ENCODE measurements at places on chromosomes 16 and 17.

GRCh38 chr17:4525691-4526397 is 27.2 kb downstream of the SPNS2 start:
- DNase-seq = no peak

- no peak for DNase-seq
These were observed 83.6 kb downstream of the C16orf78 start for GRCh38 chr16:49457196-49457595.

DNA sequence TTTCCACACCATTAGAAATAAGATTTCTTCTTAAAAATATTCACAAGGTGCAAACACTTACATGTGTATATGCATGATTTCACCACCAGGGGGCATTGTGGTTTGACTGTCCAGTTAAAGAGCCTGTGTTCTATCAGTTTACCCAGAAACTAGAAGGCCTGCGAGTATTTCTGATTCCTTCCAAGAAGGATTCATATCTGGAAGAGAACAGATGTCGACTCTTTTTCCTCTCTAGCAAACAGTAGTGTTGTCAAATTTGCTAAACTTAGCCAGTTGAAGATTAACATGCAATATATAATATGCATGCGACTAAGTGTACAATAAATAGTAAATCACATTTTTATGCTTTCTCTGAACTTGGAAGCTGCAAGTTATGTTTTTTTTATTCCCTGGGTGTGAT is 404.1 kb downstream of the WWOX start:
- peak; percentile 64 for DNase-seq

DNA sequence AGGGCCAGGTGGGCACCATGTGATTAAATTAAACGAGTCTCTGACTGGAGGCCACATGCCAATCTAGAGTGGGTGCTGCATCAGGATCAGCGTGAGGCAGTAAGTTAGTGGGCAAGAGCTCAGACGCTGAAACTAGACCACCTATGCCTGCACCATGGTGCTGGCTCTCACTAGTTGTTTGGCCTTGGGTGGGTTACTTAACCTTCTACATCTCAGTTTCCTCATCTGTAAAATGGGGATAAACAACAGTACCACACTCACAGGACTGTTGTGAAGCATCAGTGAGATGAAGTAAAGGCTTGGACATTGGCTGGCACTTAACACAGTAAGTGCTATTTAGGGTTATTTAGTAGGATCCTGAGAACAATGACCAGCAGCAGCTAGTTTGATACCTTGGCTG is 5.9 kb downstream of the NDUFAB1 start:
- no peak for DNase-seq

DNA sequence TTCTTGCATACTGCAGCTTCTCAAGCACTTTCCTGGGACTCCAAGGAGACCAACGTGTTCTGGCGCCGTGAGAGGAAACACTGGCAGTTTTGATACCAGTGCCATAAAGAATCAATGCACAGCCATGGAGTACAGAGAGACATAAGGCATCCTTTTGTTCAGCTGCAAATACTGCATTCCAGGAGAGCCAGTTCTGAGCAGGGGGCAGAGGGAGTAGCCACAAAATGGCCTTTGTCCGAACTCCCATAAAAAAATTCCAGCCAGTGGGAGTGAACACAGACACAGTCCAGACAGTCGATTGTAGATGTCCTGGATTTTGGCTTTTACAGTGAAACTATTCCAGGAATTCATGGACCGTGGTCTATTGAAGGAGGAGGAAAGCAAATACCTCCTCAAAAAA is 36.2 kb upstream of the TEKT3 start:
- DNase-seq = no peak

DNA sequence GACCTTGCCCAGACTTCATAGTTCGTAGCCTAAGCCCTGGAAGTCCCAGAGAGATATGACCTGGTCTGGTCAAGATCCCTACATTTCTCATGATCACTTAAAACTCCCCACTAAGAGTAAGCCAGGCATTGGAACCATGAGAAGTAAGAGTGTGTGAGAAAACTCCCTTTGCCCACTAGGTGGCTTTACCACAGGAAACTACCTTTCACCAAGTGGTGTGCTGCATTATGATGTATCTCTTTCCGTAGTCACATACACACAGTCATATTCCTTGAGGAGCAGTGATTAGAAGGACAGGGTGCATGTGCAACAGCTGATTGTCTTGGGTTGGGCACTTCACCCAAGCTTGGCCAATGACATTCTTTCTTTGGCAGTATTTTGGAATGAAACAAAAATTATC is 639.3 kb downstream of the KCNJ2 start:
- no peak for DNase-seq

- DNase-seq = peak; percentile 58
These were observed 775 bp downstream of the PPM1D start for GRCh38 chr17:60600490-60601446.

DNA sequence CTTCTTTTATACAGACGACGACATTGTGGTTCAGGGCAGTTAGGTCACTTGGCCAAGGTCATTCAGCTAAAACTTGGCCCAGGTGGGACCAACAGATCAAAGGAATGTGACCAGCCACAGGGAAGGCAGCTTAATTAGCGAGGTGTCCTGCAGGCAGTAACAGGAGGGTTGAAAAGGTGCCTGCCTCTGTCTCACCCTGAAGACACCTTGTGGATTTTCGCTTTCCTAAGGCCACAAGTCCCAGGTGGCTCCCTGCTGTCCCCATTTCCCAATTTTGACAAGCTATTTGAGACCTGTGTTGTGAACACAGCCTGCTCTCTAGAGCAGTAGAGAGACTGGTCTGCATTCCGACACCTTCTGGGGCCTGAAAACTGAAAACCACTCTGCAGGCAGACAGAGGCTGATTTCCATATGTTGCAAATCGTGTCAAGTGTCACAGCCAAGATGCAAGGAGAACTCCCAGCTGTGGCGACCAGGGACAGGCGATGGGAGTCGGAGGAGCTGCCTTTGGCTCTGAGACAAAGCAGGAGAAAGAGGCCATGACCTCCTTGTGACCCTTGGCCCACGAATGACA is 593.1 kb upstream of the CDH5 start:
- no peak for DNase-seq

- no peak for DNase-seq
These were observed 670.0 kb downstream of the TOX3 start for GRCh38 chr16:51876934-51877333.

DNA sequence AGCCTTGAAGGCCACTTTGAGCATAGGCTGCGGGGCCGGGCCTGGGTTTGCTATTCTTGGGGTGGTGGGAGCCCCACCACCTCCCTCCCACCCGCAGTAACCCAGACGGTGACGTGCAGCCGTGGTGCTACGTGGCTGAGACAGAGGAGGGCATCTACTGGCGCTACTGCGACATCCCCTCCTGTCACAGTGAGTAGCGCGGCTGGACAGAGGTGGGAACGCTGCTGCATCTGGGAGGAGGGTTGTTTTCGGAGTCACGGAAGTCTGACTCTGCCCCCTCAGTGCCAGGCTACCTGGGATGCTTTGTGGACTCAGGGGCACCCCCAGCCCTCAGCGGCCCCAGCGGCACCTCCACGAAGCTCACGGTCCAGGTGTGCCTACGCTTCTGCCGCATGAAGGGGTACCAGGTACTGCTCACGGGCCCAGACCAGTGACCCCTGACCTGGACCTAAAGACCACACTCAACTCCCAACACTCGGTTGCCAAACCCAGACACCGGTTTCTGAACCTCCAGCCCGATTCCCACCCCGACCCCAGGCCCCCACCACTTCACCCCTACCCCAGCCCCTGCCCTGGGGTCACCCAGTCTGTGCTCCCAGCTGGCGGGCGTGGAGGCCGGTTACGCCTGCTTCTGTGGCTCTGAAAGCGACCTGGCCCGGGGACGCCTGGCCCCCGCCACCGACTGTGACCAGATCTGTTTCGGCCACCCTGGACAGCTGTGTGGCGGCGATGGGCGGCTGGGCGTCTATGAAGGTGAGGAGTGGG is 2.1 kb downstream of the KREMEN2 start:
- no peak for DNase-seq

DNA sequence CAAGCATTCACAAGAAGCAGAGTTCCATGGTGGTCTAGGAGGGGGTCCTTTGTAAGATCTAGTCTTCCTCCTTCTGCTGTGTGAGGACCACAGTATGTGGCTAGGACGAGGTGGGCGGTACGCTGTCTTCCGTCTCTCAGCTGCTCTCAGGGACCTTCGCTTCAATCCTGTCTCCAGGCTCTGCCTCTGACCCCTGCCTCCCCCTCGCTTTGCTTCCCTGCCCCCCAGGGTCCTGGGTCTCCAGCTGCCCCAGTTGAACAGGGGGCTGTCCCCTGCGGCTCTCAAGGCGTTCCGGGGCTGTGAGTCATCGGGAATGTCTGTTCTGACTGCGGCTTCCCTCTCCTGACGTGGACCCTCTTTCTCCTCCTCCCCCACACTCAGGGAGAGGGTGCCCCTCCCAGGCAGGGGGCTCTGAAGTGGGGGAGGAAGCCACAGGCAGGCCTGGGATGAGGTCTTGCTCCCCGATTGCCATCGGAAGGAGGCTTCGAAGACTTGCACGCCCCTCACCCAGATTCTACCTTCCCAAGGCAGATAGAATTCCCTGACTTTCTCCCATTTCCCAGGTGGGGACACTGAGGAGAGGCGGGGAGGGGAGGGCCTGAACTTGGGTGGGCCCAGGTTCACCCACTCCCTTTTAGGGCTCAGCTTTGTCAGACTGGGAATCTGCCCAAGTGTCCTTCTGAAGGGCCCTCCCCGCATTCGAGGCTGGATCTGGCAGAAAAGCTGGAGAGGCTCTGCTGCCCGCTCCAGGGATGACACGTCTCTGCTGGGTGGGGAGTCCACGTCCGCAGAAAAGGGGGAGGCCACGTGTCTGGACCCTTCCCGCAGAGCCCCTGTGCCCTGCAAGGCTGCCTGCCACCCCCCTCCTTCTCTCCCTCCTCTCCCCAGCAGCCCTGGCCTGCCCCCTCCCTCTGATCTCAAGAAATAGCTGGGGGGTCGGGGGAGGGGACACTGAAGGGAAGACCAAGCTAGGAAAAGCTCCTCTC is 9.1 kb upstream of the COL1A1 start:
- no peak for DNase-seq

DNA sequence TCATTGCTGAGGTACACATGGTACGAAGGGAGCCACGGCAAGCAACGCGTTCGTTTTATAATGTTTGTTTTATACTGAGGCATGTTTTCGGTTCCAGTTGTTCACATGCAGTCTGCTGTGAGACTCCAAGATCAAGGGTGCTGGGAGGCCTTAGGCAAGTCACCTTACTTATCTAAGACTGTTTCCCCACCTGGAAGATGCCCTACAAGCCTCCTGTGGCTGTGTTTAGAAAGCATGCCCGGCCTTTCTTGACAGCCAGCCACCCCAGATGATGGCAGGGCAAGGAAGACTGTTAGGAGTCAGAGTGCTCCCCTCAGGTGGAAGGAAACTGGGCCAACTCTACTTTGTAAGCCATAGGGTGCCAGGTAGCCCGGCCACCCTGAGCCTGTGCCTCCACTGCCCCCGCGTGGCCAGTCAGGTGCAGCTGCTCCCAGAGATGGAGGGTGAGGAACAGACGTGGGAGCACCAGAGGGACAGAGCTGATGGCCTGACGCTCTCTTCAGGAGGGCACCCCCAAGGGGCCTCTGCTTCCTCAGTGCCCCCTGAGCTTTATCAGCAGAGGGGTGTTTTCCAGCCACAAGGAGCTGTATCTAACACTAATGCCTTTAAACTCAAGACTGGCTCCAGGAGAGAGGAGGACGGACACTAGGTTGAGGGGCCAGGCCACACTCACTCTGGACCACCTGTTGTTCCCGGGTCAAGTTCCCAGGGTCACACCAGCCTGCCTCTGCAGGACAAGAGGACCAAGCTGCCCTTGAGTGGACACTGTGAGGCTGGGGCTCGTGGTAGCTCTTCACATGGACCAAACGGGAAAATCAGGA is 5.4 kb downstream of the NAT9 start:
- DNase-seq = peak; percentile 80

- DNase-seq = no peak
These were observed 10.5 kb upstream of the ZNF500 start for GRCh38 chr16:4777339-4778049.

GRCh38 chr16:20610211-20610891 is 34.2 kb upstream of the ACSM2B start:
- DNase-seq = no peak

- no peak for DNase-seq
These were observed 61.1 kb downstream of the TAOK1 start for GRCh38 chr17:29451121-29451742.

DNA sequence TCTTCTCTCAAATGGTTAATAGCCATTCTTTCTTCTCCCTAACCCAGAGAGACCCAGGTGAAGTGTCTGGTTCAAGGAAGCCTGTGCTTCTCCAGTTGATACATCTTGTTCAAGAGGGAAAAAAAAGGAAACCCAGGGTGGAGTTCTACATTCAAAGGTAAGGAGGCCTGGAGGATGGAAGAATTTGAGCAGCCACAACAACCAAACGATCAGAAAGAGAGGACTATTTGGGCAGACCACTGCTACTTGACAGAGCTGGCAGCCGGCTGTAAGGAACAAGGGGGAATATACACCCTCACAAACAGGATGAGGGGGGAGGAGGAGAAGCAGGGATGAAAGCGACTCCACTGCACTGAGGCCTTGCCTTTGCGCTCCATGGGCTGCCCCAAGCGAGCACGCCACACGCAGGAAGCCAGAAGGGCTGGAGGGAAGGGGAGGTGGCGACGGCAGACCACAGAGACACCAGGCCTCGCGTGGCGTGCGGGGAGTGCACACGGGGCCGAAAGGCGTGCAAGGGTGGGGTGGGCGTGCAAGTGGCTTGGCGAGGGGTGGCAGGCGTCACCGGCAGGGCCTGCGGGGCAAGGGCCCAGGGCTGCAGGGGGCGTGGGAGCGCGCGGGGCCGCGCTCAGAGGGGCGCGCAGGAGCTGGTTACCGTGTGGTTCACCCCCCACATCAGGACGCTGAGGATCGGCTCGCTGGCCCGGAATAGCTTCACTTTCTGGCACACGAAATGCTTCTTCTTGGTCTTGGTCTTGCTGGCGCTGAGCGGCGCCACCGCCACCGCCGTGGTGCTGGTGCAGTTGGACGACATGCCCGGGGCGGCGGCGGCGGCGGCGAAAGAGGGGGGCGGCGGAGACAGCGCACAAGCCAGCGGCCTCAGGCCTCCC is 499 bp downstream of the PIP4K2B start:
- DNase-seq = peak; percentile 45

DNA sequence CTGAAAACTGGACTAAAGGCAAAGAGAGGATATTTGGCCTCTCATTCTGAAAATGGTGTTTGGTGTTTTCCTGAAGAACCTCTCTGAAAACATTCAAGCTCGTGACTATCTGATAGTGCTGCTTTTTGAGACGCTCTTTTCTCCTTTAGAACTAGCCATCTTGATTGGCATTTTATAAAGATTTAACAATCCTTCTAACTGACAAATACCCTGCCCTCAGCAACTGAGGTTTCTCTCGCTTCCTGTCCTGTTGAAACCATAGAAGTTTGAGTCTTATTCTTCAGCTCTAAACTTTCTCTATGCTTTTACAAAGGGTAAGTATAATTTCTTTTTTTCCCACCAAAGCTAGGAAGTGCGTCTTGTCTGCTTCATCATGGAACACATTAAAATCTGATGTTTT is 13.3 kb downstream of the CNEP1R1 start:
- no peak for DNase-seq

DNA sequence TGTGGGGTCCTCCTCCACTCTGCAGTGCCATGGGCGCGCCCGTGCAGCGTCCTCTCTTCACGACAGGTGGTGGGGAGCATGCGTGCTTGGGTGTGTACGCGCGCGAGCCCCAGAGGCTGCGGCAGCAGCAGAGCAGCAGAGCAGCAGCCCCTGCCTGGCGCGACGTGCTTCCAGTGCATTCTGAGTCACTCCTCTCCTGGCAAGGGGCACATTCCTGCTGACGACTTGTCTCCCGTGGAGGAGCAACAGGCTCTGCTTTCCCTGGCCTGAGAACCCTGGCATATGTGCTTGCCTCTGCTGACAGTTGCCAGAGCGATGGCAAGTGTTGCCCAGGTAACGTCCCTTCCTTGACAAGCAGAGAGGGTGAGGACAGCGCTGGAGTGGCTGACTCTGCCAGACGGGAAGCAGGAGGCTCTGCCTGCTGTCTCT is 133.8 kb upstream of the PLCG2 start:
- no peak for DNase-seq

GRCh38 chr17:34011599-34011998 is 243.5 kb upstream of the CCL2 start:
- no peak for DNase-seq
